ENCODE measurements at places on chromosomes 4 and X. TPM values are rescaled to one million over a fixed set of nuclear protein-coding genes. Genes with fewer than 3 reads are reported as not detected.

- DNase-seq = no peak
Observed at GRCh38 chr4:26058537-26058936, 144.5 kb downstream of the SMIM20 start.

The TLR6 gene
- polyA plus RNA-seq = 1.6 TPM

GRCh38 chrX:9291629-9292028, 173.2 kb upstream of the TBL1X start:
- no peak for DNase-seq

- no peak for DNase-seq
Observed at GRCh38 chr4:119139822-119140252, 4.2 kb downstream of the MYOZ2 start.

DNA sequence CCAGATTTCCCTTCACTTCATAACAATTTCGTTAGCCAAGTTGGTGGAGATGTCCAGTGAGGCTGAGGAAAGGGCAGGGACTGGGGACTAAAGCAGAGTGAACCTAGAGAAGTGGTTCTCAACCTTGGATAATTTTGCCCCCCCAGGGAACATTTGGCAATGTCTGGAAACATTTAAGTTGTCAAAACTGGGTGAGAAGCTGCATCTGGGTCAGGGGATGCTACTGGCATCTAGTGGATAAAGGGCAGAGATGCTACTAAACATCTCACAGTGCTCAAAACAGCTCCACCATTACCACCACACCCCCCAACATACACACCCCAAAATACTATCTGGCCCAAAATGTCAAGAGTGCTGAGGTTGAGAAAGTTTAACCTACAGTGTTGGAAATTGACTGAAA, 32.0 kb upstream of the FGF16 start:
- no peak for DNase-seq

GRCh38 chrX:26889574-26889973, 573.6 kb downstream of the PPP4R3C start:
- DNase-seq = no peak

The RENBP gene
- polyA plus RNA-seq = 7.0 TPM

GRCh38 chrX:15322472-15322871, 7.0 kb upstream of the ASB11 start:
- DNase-seq = no peak

GRCh38 chr4:163372029-163372428, 28.3 kb downstream of the NPY5R start:
- DNase-seq = no peak

GRCh38 chr4:125020089-125021034, 294.4 kb upstream of the FAT4 start:
- no peak for DNase-seq

DNA sequence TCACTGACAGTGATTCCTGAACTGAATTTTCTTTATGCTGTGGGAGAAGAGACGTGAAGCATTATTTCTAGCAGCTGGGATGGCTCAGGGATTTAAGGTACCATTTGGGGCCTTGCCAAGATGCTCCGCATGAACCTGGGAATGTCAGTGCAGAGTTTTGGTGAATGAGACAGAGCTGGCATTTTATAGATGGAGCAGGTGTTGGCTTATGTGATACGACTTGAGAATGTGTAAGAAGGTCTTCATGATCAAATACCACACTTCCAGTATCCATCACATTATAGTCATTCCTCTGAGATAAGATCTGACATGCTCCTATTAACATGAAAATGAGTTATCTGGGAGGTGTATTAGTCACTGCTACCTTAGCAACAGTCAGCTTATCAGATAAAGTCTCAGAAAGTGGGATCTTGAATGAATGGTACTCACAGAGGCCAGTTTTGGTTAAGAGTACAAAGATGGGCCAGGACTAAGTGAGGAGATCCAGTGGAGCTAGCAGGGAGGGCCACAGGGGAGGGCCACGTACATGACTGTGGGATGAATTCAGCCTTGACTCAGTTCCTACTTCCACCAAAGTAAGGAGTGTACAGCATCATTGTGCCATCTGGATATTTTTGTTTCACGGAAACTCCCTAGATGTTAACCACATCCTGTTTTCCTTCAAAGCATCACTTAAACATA, 116.7 kb downstream of the SPCS3 start:
- no peak for DNase-seq

GRCh38 chrX:99705701-99706100, 704.4 kb downstream of the PCDH19 start:
- no peak for DNase-seq

The CT45A2 gene
- polyA plus RNA-seq = 1.7 TPM

The PF4V1 gene
- not detected for polyA plus RNA-seq

The FBXW7 gene
- polyA plus RNA-seq = 29.0 TPM

- no peak for DNase-seq
Observed at GRCh38 chr4:173518425-173519102, 11.5 kb downstream of the HAND2 start.

- DNase-seq = no peak
Observed at GRCh38 chr4:3402491-3403347, 39.0 kb upstream of the HGFAC start.

DNA sequence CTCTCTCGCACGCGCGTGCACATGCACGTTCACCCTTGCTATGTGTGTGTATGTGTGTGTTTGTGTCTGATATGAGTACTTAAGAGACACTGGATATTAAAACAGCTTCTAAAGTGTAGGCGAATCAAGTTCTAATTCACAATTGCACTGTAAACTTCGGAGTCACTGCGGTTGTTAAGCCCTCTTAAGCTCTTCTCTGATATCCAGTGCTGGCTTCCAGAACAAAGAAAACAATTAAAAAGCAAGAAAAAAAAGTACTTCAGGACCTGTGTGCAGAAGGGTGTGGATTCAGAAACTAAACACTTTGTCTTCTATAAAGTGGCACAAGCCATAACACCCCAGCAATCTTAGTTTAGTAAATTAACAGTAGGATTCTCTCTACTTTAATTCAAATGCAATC, 300.2 kb downstream of the PCDH7 start:
- peak; percentile 26 for DNase-seq

The GSX2 gene
- not detected for polyA plus RNA-seq

The NKAP gene
- polyA plus RNA-seq = 15.6 TPM
